Kidney epithelial cell (primary cell): ENCODE measurements at places on chromosomes 7 and 10.

DNA sequence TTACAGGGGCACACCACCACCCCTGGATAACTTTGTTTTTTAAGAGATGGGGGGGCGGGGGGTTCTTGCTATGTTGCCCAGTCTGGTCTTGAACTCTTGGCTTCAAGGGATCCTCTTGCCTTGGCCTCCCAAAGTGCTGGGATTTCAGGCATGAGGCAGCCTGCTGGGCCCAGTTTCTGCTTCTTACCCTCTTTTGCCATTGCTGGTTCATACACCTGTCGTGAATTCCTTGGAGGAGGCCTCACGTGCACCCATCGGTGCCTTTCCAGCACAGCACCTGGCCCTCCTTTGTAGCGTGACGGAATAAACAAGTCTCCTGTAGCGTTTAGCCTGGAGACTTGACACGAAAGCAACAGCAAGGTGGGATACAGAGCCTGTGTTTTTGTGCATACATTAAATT is 75.5 kb downstream of the CARD11 start:
- no peak for DNase-seq

DNA sequence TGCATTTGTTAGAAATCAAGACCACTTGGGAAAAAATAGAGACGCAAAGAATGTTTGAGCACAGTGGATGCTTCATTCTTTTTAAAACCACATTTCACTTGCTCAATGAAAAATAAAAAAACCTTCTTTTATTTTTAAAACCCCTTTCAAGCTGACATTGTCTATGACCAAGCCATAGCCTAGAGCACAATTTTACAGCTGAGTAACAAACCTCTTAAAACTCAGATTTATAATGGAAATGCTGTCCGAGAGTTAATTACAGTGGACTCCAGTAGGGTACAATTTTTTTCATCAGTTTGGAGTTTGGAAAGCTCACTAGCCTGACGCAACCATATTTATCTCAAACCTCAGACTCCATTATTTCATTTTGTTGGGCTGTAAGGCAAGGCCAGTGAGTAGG is 116.3 kb downstream of the RNLS start:
- no peak for DNase-seq

GRCh38 chr10:91556691-91557566 is 75.9 kb downstream of the PPP1R3C start:
- DNase-seq, result no peak

GRCh38 chr7:840001-840600 is 7.8 kb downstream of the SUN1 start:
- DNase-seq, result no peak

DNA sequence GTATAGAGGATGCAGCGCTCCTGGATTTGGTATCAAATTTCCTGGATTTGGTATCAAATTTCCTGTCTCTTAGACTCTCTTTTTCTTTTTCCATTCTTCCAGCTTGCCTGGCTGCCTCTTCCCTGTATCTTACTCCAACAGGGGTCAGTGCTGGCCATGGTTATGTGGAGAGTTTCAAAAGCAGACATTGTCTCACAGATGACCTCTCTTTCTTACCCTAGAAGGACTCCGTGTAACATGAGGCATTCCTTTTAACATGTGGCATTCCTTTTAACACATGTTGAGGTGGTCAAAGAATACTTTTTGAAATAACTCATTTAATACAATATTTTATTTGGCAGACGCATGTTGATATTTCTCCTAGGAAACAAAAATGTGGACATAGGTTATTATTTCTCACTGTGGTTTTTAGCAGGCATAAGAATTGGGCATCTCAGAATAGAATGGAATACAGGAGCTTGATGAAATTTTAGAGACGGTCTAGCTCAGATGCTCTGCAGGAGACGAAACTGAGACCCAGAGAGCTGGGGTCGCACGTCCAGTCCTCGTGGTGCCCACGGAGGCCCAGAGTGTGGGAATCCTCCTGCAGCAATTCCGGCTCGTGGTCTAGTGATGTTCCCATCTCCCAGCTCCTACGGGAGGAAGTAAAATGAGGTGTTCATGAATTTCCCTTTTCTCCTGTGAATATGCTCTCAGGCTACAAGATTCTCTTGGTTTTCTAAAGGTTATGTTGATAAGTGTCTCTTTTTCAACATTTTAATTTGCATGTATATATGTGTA is 59.6 kb upstream of the PITRM1 start:
- no peak for DNase-seq

- DNase-seq, result no peak
These were observed 30.8 kb upstream of the GPAM start for GRCh38 chr10:112214298-112214926.

- DNase-seq, result no peak
These were observed 20.0 kb downstream of the VSIR start for GRCh38 chr10:71753091-71753959.

- no peak for DNase-seq
These were observed 12.2 kb downstream of the UBE3C start for GRCh38 chr7:157150882-157151281.

DNA sequence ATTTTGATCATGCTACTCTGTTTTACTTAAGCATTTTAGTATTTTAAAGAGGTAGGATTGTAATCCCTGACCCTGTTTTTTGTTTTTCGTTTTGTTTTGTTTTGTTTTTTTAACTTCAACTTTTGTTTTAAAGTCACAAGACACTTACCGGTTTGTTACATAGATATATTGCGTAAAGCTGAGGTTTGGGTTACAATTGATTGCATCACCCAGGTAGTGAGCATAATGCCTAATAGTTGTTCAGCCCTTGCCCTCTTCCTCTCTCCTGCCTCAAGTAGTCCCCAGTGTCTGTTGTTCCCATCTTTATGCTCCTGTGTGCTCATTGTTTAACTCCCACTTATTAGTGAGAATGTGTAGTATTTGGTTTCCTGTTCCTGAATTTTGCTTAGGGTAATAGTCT is 93.1 kb upstream of the TEX47 start:
- no peak for DNase-seq

GRCh38 chr10:74238516-74238915 is 87.5 kb downstream of the ADK start:
- DNase-seq, result no peak

DNA sequence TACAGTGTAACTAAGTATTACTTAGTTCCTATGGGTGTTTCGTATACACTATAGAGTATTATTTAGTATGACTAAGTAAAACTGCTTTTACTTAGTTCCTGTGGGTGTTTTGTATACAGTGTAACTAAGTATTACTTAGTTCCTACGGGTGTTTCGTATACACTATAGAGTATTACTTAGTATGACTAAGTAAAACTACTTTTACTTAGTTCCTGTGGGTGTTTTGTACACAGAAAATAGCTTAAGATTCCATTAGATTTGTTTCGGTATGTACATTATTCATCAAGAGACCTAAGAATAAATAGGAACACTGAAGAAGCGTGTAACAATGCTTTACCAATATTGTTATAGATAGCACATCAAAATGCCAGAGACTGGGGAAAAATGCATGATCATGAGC is 25.0 kb downstream of the IGF2BP3 start:
- no peak for DNase-seq

DNA sequence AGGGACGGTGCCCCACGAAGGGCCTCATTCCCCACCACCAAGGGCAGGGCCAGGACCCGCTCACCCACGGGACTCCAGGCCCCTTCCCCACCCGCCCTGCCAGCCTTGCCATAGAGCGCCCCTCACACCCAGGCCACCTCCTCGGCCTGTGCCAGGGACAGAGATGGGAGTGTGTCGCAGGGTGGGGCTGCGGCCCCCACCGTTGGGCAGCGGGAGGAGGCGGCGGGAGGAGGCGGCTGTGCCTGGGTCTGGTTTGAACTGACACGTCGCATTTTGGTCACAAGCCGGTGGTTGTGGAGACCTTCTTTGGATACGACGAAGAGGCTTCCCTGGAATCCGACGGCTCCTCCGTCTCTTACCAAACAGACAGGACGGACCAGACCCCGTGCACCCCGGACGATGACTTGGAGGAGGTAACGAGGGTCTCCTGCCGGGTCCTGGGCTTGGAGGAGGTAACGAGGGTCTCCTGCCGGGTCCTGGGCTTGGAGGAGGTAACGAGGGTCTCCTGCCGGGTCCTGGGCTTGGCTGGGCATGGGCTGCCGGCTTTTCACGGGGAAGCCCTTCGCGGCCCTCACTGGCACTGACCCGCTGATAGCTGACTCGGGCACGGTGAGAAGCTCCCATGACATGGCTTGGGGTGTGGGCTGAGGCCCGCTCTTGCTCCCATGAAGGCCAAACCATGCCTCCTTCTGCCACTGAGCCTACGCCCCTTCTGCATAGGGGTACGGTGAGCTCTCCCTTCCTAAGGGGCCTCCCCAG is 46.4 kb upstream of the DPYSL4 start:
- DNase-seq, result no peak

- DNase-seq, result no peak
These were observed 618.5 kb downstream of the CCSER2 start for GRCh38 chr10:84946904-84947303.

DNA sequence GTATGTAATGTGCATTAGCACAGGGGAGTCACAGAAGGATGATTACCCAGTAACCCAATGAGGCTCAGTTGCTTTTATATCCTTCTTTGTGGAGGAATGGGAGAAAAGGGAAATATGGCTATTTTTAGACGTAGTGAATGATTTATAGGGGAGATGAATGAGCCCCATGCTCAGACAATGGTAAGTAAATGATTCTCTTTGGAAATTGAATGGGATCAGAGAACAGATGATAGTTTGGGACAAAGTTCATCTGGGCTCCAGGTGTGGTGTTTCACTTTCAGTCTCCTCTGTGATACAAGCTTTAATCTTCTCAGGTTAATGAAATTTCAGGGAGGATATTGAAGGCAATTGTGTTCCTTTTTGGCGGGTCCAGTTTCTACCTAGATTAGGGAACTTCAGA is 63.0 kb upstream of the MPP7 start:
- no peak for DNase-seq

DNA sequence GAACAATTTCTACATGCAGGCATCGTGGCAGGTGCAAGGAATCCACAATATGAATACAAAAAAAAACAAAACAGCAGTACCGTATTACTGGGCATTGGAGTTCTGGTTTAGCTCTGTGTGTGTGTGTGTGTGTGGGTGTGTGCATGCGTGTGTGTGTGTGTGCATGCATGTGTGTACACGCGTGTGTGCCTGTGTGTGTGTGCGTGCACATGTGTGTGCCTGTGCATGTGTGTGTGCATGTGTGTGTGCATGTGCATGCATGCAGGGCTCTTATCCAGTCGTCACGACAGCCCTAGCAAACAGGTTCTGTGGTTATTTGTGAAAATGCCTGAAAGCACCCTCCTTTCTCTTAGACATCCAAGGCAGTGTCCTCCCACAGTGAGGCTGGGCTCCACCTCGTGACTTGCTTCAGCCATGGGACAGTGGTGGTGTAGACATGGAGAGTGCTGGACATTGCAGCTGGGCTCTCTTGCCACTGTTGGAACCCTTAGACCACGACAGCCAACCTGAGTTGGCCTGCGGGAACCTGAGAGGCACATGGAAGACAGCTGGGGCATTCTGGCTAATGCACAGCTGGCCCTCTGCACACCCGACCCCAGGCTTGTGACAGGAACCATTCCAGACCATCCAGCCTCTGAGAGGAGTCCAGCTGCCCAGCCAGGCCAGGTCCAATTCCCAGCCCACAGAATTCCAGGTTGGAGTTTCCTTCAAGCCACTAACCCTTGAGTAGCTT is 173.4 kb upstream of the SHH start:
- DNase-seq, result no peak

DNA sequence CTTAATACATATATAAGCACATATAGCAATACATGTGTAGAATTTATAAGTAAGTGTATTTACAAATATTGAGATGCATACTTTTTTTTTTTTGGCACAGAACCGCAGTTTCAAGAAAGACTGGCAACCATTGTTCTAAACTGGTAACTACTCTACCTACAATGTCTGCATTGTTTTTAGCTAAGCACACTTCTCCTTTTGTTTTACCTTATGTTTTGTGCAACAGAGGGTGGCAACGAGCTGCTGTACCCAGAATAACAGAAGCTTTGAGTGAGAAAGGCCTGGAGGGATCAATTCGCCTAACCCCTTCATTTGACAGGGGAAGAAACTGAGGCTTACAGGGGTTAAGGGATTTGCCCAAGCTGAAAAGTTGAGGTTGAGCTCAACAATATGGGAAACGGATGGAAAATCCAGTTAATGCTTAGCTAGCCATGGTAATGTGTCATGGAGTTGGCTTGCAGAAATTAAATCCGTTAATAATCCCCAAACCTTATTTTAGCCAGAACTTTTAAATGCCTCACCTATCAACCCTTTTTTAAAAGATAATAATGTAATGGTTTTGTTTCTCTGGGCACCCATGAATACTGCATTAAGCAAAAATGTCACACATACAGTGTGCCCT is 25.5 kb downstream of the FZD1 start:
- DNase-seq, result no peak

DNA sequence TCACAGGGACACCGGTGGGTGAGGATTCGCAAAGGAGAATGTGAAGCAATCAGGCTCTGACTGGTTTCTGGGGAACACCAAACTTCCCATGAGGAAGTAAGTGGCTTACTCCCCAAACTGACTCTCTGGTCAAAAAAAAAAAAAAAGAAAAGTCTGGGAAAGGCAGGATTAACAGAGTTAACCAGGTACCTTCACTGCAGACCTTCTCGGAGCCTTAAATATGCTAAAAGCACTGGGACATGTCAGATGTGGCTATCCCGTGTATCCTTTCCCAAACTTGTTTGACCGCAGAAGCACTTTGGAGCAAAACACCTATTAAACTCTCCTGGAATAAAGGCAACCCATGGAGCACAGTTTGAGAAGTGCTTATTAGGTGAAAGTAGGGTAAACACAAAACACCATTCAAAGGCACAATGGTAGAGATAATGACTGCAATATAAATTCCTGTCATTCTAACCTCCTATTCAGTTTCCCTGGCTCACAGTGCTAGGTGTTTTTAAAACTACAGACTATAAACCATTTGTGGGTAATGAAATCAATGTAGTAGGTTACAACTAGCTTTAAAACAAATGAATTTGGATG is 44.1 kb upstream of the MXI1 start:
- DNase-seq, result no peak

DNA sequence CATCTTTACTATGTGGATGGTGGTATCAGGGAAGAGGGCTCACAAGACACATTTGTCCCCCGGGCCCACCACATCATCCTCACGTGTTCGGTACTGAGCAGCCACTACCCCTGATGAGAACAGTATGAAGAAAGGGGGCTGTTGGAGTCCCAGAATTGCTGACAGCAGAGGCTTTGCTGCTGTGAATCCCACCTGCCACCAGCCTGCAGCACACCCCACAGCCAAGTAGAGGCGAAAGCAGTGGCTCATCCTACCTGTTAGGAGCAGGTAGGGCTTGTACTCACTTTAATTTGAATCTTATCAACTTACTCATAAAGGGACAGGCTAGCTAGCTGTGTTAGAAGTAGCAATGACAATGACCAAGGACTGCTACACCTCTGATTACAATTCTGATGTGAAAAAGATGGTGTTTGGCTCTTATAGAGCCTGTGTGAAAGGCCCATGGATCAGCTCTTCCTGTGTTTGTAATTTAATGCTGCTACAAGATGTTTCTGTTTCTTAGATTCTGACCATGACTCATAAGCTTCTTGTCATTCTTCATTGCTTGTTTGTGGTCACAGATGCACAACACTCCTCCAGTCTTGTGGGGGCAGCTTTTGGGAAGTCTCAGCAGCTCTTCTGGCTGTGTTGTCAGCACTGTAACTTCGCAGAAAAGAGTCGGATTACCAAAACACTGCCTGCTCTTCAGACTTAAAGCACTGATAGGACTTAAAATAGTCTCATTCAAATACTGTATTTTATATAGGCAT is 9.1 kb upstream of the CSGALNACT2 start:
- DNase-seq, result peak; percentile 88

- peak; percentile 1 for DNase-seq
These were observed 909.6 kb downstream of the REEP3 start for GRCh38 chr10:64430690-64431323.
